ENCODE measurements at places on chromosomes 6 and 20.

DNA sequence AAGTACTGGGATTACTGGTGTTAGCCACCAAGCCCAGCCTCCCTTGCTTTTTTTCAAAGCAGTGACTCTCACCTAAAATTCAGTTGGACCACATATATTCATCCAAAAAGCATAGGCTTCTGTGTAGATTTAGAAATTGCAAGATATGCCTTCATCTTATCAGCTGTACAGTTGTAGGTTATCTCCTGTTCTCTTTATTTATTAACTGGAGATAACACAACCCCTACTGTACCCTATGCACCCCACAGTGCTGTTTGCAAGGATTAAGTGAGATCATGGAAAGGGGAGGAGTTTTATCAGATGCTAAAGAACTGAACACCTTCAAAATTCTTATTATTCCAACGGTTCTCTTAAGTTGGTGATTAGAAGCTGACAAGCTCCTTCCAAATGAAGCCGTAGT is 164.4 kb upstream of the JARID2 start:
- no peak for DNase-seq

DNA sequence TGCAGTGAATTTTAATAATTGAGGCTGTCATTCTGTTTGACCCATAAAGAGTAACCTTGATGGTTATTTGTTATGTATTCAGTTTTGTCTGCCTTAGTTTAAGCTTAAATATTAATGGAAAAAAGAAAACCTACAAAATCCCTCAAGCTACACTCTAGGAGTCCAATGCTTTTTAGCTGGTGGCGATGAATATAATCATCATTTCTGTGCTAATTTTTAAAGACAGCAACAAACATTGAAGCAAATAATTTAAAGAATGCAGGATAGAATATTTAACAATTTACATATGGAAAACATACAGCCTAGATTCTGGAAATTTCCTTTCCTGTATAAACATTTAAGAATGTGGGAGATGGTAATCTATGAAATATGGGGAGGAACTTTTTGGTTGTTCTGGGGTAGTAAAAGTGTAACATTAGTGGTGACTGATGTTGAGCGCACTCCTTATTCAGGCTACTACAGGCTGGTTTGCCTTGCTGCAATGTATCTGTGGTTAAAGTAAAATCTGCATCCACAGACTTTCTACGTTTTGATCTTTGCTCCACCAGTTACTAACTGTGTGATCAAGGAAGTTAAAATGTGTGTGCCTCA is 287.9 kb upstream of the DEFB112 start:
- no peak for DNase-seq

DNA sequence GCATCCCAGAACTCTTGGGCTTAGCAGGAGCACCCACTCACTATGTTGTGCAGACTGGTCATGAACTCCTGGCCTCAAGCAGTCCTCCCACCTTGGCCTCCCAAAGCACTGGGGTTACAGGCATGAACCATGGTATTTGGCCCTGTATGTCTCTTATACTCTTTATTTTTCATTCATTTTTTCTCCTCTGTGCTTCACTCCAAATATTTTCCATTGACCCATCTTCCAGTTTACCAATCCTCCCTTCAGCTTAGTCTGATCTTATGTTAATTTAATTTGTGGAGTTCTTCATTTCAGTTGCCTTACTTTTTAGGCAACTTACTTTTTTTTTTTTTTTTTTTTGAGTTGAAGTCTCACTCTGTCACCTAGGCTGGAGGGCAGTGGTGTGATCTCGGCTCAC is 79.5 kb downstream of the EZR start:
- DNase-seq = no peak

DNA sequence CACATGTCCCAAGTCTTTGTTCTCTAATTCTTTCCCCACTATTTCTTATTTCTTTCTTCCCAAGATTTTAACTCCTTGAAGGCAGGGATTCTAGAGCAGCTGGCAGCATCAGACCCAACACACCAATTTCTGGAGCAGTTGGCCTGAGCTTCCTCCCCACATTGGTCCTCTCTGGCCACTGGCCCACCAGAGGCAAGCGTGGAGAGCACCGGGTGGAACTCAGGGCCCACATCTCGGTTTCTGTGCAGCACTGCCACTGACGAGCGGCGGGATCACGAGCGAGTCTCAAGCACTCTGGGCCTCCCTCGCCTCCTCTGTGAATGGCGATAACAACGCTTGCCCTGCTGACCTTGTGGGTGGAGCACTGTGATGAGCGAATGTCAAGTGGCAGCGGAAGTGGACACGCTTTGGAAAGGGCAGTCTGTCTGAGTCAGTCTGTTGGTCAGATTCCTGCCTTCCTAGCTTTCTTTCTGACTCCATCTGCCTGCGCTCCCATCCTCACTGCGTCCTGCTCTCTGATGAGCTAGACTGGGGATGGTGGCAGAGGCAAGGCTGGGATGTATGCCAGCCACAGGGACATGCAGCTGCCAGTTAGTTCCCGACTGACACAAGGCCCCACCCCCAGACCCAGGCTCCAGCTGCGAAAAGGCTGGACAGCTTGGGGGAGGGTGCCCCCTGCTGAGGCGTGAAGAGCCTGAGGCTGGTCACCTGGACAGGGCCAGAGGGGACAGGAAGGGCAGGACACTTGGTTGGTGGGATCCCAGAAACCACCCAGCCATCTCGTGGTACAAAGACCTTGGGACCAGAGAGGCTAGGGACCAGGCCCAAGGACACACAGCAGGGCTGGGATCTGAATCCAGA is 4.5 kb upstream of the SPDEF start:
- no peak for DNase-seq

DNA sequence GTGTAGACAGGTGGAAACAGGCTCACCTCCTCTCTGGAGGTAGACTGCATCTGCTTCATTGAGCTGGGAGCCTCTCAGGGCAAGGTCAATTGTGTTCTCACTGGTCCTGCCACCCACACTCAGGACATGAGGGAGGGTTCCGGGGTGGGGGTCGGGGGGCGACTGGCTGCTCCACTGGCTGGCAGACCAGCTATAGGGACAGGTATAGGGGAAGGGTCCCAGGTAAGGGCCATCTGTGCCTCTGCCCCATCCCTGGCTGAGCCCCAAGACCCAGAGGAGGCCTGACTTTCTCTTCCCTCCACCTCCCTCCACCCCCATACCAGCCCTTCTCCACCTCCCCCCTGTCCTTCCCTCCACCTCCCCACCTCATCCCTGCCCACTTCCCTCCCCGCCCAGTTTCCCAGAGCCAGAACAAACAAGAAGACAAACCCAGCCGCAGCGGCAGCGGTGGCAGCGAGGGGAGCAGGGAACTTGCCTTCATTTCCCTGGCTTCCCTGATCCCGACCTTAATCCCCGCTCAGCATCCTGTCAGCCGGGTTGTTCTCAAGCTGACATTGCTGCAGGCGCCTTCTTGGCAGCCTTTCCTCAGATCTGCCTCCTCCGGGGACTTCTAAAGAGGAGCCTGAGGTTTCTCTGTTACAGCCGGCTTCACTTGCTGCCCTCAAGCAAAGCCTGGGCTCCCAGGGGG is 18.3 kb upstream of the FOXP4 start:
- DNase-seq = no peak

GRCh38 chr6:133377219-133377618 is 136.1 kb downstream of the EYA4 start:
- DNase-seq = no peak

GRCh38 chr6:133704371-133704770 is 184.5 kb upstream of the TCF21 start:
- DNase-seq = no peak

- DNase-seq = no peak
Measured at GRCh38 chr6:111361648-111362047, 121.4 kb downstream of the REV3L start.

DNA sequence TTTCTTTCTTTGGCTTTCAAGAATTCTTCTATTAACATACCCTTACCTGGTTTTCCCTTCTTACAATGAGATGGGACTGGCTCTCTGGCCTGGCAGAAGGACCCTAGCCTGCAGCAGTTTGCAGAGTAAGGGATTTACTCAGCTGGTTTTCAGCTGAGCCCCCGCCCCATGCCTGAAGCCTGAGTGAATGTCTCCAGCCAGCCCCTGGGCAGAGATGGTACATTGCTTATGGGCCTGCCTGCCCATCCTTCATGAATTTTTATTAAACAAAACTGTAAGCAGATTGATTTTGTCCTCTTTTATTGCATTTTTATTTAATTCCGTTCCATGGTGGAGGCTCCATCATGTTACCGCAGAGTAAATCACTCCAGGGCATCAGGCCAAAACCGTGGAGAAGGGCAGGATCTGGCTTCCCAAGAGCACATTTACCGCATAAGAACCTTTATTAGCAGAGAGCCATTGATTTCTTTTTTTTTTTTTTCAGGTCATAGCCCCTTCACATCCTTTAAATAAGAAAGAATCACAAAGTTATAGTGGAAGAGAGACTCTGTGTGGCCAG is 316.2 kb downstream of the DHX35 start:
- DNase-seq = no peak

DNA sequence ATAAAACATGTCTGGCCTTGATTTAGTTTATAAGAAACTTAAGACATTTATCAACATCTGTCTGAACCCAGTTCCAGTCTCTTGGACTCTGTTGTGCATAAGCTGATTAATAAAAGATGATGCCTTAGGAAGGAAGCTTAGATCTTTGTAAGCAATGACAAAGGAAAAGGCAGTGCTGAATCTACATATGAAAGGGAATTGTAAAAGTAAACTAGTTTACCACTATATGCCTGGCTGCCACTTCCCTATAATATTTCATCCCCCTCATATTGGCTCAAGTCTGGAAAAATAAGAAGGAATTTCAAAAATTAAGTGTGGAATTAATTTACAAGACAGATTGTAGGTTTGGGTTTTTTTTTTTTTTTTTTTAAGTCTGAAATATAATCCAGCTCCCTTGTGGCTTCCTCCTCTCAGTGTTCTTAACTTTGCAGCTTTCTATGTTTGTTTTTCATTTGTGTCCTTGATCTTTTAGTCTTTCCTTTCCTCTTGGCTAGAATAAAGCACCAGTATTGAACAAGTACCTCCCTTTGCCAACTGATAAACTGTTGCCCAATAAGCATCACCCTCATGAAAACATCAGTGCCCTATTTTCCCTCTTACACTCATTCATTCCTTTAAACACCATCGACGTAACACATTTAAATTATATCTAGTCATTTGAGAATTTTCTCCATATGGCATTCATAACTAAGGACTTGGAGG is 146.7 kb upstream of the TBX18 start:
- no peak for DNase-seq

- no peak for DNase-seq
Measured at GRCh38 chr20:57713505-57713903, 3.7 kb upstream of the PMEPA1 start.
